Suppressor macrophage (primary cell): ENCODE measurements at places on chromosomes 7 and 10.

GRCh38 chr7:22002726-22003125, 57.0 kb upstream of the CDCA7L start:
- no peak for DNase-seq

DNA sequence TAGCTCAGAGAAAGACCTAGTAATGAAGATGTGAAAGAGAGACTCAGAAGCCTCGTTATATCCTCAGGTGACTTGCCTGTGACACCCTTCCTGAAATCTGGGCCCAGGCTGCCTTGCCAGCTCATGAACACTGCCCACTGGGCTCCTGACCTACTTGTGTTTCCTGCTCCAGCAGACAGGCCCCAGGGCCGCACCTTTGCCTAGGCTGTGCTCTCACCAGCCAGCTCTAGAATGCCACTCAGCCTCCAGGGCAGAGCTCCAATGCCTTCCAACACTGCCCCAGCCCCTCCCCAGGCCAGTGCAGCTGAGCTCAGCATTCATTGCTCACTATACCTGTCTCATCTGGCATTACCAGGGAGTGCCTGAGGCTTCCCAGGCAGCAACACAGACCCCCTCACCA, 94.3 kb downstream of the DLG5 start:
- no peak for DNase-seq

- peak; percentile 25 for DNase-seq
Observed at GRCh38 chr10:73998929-73999691, 1.2 kb downstream of the VCL start.

DNA sequence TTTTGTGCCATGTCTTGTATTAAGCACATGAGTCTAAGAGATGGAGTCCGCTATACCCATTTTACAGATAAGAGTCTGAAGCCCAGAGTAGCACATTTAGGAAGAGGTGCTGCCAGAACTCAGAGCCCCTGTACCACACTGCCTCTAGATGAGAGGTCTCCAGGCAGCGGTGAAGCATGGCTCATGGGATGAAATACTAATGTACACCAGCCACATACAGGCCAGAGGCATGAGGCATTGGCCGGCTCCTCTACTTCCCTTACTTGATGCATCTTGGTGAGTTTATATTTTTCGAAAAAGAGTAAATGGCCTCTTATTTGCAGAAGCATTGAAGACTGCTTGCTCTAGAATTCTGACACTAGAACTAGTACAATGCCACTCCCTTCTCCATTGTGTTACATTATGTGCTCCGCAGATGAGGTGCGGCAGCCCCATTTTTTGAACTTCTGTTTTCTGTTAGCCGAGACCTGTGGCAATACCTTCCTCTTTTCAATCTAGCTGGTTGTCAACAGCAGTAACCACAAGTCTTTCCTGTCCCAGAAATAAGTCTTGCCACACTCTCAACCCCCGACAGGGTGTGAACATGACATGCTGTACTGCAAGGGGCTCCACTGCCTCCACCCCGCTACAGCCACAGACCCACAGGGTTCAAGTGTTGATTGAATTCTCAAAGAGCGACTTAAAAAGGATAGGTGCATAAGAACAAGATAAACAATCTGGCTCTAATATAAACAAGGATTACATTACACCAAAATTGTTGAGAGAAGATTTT, 145.3 kb downstream of the CELF2 start:
- peak; percentile 87 for DNase-seq

- no peak for DNase-seq
Observed at GRCh38 chr7:118169146-118169545, 14.8 kb upstream of the LSM8 start.

DNA sequence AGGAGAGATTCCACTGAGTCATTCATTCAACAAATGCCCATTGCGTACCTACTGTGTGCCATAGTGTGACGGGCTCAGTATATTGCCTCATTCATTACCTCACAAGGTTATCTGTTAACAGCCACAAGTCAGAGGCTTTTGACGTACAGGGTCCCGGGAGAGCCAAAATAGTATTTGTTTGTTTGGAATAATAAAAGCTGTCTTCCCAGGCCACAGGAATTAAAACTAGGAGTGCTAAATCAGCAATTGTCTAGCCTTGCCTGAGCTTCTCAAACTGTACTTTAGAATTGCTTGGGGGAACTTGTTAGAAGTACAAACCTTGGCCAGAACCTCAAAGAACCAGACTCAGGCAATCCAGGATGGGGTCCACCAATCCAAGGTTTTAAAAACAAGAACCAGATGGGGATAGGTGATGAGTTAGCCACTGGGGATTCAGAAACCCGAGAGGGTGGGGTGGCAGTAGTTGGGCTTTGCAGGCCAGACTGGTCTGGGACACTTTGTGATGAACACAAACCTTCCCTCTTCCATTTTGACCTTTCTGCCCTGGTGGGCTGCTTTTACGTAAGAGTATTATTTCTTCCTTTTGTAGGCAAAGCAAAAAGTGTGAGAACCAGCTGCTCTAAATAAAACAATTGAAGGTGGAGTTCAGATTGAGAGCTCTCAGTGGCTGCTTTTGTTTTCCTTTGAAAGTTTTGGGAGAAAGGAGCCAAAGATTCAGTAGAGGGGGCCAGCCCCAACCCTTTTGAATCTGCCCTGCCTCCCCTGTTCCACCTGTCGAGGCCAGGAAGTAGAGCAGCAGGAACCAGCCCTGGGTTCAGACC, 113.0 kb upstream of the ANLN start:
- DNase-seq, result no peak

GRCh38 chr10:50788951-50789945, 49.5 kb downstream of the ASAH2B start:
- peak; percentile 1 for DNase-seq

- DNase-seq, result peak; percentile 95
Observed at GRCh38 chr7:5237286-5237685, 45.5 kb upstream of the SLC29A4 start.

DNA sequence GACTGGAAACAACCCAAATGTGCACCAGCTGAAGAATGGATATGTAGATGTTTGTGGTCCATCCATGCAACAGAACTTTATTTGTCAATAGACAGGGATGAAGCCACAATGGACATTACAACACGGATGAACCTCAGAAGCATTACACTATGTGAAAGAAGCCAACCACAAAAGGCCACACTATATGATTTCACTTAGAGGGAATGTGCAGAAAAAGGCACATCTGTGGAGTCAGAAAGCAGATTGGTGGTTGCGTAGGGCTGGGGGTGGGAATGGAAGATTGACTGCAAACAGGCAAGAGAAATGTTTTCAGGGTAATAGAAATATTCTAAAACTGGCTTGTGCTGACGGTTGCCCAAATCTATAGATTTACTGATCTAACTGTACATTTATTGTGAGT, 34.3 kb upstream of the WASHC2A start:
- DNase-seq, result no peak

GRCh38 chr10:31146491-31147209, 115.0 kb upstream of the ZNF438 start:
- peak; percentile 58 for DNase-seq

DNA sequence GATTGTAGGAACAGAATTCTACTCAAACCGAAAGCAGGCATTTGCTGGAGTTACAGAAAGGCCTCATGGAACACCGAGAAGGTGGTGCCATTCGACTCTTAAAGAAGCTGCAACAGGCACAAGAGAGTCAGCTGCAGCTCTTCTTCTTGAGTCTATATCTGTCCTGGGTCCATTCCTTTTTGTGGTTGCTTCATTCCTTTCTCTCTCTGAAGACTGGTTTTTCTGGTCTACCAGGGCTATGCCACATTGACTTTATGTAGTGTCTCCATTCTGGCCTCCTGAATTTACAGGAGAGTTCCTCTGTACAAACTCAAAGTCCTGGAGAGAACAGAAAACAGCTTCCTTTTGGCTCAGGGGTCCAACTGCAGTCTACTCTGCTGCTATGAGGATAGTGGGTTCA, 132.8 kb downstream of the CFTR start:
- no peak for DNase-seq

GRCh38 chr7:138979988-138980562, 1.1 kb downstream of the KIAA1549 start:
- no peak for DNase-seq

GRCh38 chr10:13100349-13101294, 659 bp downstream of the OPTN start:
- DNase-seq, result peak; percentile 54

DNA sequence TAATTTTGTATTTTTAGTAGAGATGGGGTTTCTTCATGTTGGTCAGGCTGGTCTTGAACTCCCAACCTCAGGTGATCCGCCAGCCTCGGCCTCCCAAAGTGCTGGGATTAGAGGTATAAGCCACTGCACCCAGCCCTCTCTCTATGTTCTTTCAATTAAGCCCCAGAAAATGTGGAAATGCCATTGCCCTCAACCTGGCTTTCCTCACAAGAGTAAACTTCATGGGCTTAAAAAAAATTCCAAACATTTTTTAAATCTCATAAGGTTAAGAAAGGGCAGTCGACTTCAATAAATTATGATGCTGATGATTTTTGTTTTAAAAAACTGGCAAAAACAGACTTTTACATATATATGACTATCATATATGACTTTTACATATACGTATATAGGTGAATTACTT, 107.6 kb downstream of the TES start:
- no peak for DNase-seq

DNA sequence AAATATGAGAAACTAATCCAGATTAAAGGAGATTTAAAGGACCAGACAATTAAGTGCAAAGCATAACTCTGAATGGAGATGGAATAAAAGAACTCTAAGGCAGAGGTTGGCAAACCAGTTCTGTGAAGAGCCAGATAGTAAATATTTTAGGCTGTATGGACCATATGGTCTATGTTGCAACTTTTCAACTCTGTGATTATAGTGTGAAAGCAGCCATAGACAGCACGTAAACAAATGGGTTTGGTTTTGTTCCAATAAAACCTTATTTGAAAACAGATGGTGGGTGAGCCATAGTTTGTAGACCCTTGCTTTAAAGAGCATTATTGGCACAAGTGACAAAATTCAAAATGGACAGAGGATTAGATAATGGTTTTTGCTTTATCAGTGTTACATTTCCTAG, 884.1 kb downstream of the CCSER2 start:
- no peak for DNase-seq
